ENCODE measurements at places on chromosomes 1 and 21.

GRCh38 chr1:229185963-229186362 lies 84.9 kb upstream of the RAB4A start:
- DNase-seq = no peak

GRCh38 chr1:117166076-117166475 lies 44.5 kb upstream of the TRIM45 start:
- no peak for DNase-seq

GRCh38 chr1:172882791-172883386 lies 167.9 kb downstream of the TNFSF18 start:
- DNase-seq = no peak

DNA sequence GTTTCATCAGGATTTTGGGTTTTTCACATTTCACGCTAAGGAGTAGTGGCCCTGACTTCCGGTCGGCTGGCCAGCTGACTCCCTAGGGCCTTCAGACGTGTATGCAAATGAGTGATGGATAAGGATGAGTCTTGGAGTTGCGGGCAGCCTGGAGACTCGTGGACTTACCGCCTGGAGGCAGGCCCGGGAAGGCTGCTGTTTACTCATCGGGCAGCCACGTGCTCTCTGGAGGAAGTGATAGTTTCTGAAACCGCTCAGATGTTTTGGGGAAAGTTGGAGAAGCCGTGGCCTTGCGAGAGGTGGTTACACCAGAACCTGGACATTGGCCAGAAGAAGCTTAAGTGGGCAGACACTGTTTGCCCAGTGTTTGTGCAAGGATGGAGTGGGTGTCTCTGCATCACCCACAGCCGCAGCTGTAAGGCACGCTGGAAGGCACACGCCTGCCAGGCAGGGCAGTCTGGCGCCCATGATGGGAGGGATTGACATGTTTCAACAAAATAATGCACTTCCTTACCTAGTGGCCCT lies 23.1 kb upstream of the TNFRSF1B start:
- peak; percentile 75 for DNase-seq

All from activated effector memory CD4-positive, alpha-beta T cell treated with anti-CD3 and anti-CD28 coated beads, Interleukin-2, amount 50 U/mL, for 16 hours (primary cell).